Retina (tissue), 1 donor: ENCODE measurements at places on chromosomes 6 and 20.

DNA sequence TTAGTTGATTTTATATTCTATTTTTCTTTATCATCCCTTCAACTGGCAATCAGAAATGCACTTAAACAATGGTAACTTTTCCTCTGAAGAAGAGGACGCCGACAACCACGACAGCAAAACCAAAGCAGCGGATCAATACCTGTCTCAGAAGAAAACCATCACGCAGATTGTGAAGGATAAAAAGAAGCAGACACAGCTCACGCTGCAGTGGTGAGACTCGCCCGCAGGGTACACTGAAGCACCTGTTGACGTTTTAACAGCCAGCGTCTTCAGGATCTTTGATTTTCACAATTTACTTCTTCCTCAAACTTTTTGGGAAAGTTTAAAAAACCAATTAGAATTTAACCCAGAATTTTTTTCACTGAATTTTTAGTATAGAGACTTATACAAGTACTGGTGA is 701 bp downstream of the RFX6 start:
- peak; percentile 34 for DNase-seq

DNA sequence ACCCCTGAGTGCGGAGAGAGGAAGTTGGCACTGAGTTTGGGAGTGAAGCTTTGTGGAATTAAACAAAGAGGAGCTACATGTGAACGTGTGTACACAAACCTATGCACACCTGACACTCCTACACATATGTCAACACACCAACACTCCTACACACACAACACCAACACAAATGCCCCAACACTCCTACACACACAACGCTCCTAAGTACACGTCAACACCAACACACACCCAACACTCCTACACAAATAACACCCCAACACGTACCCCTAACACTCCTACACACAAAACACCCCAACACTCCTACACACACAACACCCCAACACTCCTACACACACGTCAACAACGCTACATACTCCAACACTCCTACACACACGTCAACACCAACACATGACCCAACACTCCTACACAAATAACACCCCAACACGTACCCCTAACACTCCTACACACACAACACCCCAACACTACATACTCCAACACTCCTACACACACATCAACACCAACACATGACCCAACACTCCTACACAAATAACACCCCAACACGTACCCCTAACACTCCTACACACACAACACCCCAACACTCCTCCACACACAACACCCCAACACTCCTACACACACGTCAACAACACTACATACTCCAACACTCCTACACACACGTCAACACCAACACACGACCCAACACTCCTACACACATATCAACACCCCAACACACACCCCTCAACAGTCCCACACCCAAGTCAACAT is 40.1 kb upstream of the ZBP1 start:
- DNase-seq: peak; percentile 1

- no peak for DNase-seq
Measured at GRCh38 chr6:22150368-22151035, 146.3 kb downstream of the PRL start.

GRCh38 chr6:81204731-81205130 is 547.8 kb downstream of the TENT5A start:
- no peak for DNase-seq

DNA sequence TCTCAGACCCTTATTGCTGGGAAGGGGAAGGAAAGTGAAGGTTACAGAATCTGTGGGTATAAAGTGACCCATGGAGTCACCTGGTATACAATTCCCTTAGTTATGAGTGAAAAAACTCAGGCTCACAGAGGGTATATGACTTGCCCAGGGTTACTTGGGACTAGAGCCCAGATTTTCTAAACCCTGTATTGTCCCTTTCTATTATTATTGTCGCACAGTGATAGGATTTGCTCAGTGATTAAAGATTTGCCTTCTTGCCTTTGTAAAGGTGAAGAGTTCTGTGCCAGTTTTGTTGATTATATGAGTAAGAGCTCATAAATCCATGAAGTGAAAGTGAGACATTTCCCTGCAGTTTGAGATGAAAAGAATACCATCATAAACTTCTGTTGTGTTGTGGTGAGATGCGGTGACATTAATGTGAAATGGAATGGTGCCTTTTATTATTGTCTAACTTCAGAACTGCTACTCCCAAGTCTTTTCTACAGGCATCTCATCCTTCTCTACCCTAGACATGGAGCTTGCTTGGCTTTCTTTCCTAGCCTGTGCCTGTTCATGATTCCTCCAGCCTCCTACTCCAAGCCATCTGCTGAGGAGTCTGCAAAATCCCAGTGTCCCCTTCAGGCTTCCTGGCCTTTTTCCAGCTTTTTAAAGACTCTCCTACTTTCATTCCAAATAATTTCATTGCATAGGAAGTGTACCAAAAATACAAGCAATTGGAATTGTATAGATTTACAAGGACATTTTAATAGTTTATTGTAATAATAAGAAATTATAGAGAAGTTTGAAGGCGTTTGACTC is 33.5 kb upstream of the ADIG start:
- DNase-seq: no peak

- DNase-seq: no peak
Measured at GRCh38 chr20:10338426-10339180, 95.4 kb downstream of the MKKS start.

- DNase-seq: no peak
Measured at GRCh38 chr6:24600903-24601302, 45.1 kb downstream of the KIAA0319 start.

DNA sequence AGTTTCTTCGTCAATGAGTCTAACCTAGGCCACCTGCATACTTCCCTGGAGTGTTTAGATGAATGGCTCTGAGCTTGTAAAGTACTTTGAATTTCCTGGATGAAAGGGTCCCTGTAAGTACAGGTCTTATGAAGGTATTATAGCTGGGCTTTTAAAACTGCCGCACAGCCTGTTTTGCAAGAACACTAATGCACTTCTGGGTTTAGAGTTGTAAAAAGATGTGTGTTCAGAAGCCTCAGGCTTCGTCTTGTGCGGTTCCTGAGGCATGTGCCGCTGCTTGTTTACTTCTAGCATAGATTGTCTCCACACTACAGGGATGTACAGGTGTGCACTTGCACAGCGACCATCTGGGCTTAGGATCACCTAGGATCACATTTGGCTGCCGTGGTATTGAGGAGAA is 324.5 kb downstream of the SOX4 start:
- no peak for DNase-seq

GRCh38 chr6:36111526-36111925 is 18.8 kb upstream of the MAPK13 start:
- no peak for DNase-seq

DNA sequence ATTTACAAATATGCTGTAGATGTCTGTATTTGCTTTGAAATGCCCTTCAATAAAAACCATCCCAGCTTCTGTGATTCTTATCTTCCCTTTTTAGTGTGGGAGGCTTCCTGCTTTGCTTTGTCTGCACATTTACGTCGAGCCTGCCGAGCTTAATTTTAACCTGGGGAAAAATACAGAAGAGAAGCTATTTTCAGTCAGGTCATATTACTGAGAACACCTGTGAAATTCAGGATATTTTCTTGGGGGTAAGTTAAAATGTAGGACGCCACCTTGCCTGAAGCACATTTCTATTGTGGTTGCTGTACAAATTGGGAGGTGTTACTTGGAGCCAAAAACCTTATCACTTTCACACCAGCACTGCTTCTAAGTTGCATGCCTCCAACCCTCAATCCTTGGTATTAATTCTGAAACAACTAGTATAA is 43.6 kb upstream of the FUCA2 start:
- DNase-seq: no peak
